ENCODE measurements at places on chromosomes 16 and 17.

DNA sequence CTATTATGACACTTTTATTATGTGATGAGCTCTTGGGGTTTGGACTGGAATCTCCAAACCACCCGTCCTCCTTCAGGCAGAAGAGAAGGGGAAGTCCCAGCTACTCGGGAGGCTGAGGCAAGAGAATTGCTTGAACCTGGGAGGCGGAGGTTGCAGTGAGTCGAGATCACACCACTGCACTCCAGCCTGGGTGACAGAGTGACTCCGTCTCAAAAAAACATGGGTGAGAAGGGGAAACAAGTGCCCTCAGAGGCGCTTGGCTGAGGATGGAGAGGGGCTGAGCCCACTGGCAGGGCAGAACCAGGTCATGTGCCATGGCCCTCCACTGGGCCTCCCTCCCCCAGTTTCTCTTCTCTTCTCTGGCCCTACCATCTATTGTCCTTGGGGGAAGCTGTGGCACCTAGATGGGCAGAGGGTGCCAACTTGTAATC is 120.9 kb upstream of the SMURF2 start:
- DNase-seq: no peak

GRCh38 chr17:40952661-40953060 is 14.1 kb downstream of the KRT39 start:
- DNase-seq: no peak

DNA sequence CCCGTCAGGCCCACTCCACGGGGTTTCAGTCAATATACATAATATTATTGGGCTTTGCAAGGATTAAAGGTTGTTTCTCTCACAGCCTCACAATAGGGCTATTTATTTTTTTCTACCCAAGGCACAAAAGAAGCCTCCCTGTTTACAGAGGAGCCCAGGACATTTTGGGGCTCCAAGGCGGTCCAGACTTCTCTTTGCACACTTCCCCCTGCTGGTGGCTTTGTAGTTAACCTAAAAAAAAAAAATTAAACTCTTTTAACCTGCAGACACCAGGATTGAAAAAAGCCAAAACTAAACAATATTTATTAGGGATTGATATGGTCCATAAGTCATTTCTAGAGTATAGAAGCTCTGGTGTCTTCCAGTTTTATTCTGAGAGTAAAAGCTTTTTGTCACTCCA is 169.7 kb upstream of the ZFHX3 start:
- DNase-seq: no peak

- no peak for DNase-seq
These were observed 148.8 kb downstream of the ENGASE start for GRCh38 chr17:79223471-79223870.

DNA sequence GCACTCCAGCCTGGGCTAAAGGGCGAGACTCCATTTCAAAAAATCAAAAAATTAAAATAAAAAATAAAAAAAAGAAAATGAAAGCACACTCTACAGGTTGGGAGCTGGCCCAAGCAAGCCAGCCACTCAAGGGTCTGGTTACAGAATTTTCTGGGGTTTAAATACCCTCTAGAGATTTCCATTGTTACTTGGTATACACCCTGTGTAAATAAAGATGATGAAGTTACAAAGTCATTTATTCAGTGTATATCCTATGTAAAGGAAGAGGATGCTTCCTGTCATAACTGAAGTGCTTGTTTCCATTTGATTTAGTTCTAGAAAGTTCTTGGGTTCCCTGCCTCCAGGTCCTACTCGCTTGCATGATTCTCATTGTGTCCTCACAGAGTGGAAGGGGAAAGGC is 79.9 kb upstream of the C17orf78 start:
- DNase-seq: no peak

- DNase-seq: no peak
These were observed 119.1 kb downstream of the CCDC182 start for GRCh38 chr17:57625957-57626356.

- peak; percentile 7 for DNase-seq
These were observed 26.5 kb upstream of the NF1 start for GRCh38 chr17:31068291-31068690.

DNA sequence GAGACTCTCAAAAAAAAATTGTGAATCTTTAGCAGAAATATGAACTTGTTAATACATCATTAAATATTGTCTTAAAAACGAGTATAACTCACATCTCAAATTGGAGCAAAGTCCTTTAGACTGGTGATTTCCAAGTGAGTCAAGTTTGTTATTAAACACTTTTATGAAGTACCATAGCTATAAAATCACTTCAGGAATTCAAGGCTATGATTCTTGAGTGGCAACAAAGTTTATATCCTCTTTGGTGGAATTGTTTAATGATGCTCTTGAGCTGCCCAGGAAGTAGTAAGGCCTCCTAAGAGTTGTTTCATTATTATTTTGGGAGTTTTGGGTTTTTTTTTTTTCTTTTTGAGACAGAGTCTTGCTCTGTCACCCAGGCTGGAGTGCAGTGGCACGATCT is 16.7 kb upstream of the BLMH start:
- no peak for DNase-seq

DNA sequence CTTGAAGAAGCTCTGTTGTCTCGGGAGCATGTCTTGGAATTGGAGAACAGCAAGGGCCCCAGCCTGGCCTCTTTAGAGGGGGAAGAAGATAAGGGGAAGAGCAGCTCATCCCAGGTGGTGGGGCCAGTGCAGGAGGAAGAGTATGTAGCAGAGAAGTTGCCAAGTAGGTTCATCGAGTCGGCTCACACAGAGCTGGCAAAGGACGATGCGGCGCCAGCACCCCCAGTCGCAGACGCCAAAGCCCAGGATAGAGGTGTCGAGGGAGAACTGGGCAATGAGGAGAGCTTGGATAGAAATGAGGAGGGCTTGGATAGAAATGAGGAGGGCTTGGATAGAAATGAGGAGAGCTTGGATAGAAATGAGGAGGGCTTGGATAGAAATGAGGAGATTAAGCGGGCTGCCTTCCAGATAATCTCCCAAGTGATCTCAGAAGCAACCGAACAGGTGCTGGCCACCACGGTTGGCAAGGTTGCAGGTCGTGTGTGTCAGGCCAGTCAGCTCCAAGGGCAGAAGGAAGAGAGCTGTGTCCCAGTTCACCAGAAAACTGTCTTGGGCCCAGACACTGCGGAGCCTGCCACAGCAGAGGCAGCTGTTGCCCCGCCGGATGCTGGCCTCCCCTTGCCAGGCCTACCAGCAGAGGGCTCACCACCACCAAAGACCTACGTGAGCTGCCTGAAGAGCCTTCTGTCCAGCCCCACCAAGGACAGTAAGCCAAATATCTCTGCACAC is 21.2 kb downstream of the AKAP1 start:
- DNase-seq: no peak

GRCh38 chr17:81735264-81736102 is 23.4 kb downstream of the SLC25A10 start:
- DNase-seq: no peak

DNA sequence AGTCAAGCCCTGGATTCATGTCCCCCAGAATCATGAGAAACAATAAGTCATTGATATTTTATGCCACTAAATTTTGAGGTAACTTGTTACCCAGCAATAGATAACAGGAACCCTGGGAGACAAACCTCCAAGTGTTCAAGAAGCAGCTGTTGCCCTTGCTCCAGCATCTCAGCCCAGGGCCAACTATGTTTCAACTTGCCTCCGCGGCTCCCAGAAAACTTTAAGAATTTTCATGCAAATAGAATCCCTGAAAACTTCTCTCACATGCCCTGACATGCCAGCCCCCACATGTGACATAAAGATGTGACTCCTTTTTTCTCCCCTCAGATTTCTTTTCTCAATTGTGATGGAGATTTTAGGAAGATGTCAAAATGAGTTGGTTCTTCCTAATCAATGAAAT is 22.8 kb downstream of the LYRM9 start:
- DNase-seq: no peak

DNA sequence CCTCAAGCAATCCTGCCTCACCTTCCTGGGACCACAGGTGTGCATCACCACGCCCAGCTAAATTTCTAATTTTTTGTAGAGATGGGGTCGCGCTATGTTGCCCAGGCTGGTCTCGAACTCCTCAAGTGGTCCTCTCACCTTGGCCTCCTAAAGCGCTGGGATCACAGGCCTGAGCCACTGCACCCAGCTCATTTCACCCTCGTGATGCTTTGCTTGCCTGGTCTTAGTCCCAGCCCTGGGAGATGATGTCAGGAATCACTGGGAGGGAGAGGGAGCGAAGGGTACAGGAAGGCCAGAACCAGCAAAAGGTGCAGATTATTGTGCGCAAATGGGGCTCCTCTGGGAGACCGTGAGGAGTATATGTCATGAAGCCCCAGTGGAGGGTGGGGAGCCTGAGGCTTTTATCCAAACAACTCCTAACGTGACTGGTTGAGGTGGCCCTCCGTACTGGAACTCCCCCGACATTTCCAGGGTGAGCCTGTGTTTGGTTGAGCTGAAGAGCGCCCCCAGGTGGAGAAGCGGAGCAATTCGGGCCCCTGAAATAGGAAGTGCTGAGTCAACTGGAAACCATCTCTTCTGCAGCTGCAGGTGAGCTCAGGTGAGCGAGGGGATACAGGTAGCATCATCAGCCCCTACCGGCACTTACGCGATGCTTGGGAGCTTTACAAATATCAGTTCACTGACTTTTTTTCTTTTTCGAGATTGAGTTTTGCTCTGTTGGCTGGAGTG is 41.2 kb upstream of the HAPSTR1 start:
- DNase-seq: no peak

DNA sequence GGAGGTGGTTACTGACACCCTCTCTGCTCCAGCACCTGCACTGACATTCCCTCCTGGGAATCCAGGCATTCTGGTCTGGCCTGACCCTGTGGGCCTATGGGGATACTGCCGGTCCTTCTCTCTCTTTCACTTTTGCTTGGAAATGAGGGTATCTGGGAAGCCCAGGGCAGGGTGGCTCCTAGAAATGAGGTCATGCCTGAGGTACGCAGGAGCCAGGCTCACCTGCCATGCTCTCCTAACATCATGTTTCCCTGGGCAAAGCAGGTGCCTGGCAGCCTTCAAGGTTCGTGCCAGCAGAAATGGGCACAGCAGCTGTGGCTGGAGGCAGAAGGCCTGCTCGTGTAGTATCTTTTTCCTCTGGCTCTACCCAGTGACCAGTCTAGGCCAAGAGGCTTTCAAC is 3.3 kb downstream of the ITGA3 start:
- no peak for DNase-seq

- no peak for DNase-seq
These were observed 2.1 kb upstream of the ABCA6 start for GRCh38 chr17:69143683-69144231.

GRCh38 chr17:17665255-17665654 is 16.0 kb upstream of the RAI1 start:
- DNase-seq: no peak

DNA sequence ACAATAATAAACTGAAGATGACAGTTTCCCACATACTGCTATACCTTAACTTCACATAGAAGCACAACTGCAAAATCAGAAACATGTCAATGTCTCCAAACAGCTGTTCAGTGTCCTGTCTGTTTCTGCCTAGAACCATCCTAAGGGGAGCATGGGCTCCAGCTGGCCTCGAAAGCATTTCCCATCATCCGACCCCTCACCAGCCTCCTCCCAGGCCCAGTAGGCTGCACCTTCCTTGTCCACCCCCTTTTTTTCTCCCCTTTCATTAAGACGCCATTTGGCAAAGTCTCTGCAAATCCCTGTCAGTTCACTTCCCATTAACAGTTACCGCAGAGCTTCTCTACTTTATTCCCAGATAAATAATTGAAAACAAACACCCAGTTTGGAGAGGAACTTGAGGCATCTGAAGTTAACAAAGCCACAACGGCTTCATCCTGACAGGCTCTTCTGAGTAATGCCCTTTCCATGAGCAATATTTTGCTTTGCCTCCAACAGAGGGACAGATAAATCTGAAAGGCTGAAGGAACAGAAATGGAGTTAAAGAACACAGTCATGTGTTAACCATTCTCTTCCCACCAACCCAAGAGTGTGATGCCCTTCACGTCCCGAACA is 65.3 kb downstream of the SLC39A11 start:
- DNase-seq: no peak

GRCh38 chr17:12644623-12645022 is 21.1 kb upstream of the MYOCD start:
- DNase-seq: no peak

DNA sequence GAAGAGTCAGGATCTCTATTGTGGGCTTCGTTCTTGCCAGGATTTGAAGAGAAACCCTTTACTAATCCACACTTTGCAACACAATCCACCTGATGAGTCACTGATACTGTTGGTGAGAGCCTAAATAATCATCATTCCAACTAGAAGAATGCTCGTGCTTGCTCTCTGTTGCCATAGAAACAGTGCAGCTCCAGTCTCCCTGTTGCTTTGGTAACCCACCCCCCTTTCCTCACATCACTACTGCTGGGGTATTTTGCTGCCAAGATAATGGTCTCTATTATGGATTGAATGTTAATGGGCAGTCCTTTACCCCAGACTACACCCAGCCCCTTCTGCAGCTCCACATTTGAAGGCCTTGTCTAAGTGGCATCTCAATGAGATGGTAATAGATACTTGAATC is 190.4 kb downstream of the ABCC12 start:
- no peak for DNase-seq

DNA sequence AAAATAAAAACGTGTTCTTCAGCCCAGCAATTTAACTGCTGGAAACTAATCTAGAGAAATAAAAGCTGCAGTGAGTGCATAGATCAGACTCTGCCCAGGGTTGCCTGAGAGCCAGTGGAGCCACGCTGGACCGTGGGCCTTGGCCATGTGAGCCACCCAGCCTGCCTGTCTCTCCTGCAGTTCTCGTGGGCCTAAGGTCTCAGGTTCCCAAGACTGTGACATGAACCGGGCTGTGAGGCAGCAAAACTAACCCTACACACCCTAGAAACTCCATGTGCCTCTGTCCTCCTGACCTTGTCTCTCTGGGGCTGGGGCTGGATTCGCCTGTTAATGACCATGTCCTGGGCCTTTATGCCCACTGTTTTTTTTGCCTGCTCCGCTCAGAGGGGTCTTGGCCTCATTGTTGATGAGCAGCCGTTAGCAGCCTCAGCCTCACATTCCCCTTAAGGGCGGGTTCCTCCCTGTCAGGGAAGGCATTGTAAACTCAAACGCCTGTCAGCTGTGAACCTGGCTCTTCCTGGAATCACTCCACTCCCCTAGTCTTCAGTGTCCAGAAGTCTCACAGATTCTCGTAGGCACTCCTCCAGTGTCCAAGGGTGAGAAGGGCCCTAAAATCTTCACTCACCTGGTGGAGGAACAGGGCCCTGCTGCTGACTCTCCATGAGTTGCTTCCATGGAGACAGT is 16.9 kb downstream of the C16orf90 start:
- no peak for DNase-seq

- no peak for DNase-seq
These were observed 18.3 kb downstream of the NQO1 start for GRCh38 chr16:69707920-69708683.

DNA sequence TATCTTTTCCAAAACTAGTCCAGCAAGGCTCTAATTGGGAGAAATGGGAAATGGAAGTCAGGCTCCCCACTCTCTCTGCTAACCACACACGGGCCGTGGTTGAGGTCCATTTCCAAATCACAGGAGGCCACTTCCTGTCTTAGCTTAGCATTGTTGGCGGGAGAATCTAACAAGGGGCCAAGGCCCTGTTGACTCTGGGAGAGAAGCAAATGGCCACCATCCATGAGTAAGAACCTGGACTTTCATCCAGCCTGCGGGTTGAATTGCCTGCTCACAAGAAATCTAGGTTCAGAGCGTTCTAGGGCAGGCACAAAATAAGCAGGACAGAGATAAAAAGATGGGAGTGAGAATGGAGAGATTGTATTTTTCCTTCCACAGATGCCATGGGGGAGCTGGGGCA is 5.7 kb downstream of the FAM20A start:
- no peak for DNase-seq

- DNase-seq: no peak
These were observed 435.5 kb downstream of the KCNJ2 start for GRCh38 chr17:70604854-70605253.

- DNase-seq: peak; percentile 90
These were observed 7.8 kb downstream of the SUPT4H1 start for GRCh38 chr17:58344047-58344790.

GRCh38 chr17:59856859-59857794 is 35.6 kb downstream of the TUBD1 start:
- no peak for DNase-seq

All from stimulated activated naive CD4-positive, alpha-beta T cell treated with Interleukin-2 at 50 U/mL for 16 hours (primary cell).